SW 1271 (cell line): ENCODE measurements at places on chromosomes 13 and 19.
A peak's percentile ranks its signal among the peaks of the same experiment; 100 is the strongest.

DNA sequence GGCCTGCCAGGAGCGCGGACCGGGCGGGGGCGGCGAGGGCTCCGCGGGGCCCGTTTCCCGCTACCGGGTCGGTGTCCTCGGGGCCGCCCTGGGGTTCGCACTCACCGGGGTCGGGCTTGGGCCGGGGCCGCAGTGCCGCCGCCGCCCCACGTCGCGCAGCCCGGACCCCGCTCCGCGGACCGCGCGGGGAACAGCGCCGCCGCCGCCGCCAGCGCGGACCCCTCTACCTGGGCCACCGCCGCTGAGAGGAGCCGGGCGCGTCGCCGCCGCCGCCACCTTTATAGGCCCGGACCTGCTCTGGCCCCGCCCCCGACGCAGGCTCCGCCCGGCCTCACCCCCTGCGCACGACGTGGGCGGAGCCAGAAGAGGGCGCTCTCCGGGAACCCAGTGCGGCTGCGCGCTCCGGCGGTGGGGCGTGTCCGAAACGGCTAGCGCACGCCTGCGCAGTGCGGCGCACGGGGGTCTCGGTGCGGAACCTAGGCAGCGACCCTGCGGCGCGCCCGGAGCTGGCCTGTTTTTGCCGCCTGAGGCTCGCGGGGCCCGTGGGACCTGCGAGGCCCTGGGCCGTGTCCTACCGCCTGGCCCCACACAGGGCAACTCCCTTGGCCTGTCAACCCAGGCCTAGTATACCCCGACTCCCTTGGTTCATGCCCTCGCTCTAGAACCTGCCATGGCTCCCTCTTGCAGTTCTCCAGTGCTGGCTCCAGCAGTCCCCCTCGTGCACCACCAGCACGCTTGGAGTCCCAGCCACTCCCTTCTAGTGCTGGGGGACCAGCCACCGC lies at the start of gene MKNK2:
TSS of gene MKNK2 (minus strand) at position 254 of the 782 bp plus-strand sequence. CDS start 393 bp downstream, outside the sequence.
- peak; percentile 34 for DNase-seq

- DNase-seq = no peak
Measured at GRCh38 chr13:46871557-46871956, 25.3 kb downstream of the HTR2A start.

DNA sequence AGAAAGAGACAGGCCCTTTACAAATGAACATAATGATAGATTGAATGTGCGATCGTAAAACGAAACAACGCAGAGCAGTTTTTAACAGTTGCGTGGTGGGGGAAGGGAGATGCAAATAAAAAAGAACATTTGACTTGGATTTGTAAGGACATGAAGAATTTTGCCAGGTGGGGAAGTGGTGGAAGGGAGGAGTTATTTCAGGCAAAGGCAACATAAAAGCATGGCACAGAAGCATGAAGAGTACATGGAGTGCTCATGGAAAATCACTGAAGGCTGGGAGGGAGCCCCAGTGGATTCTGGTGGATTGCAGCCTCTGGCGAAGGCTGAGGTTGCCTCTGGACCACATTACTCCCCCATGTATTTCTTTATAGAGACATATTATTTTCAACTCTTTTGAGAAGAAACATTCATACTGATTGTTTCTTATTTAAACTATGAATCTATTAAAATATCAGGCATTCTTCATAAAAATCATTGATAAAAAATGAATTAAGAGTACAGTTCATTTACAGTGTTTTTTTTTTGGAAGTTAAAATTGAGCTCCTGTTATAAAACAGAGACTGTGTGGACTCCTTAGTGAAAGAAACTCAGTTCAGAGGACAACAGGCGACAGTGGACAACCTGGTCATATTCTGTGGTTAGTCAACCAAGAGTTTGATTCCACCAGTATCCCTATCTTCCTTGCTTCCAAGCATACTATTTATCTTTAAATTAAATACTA lies 57.5 kb downstream of the STARD13 start:
- DNase-seq = no peak

DNA sequence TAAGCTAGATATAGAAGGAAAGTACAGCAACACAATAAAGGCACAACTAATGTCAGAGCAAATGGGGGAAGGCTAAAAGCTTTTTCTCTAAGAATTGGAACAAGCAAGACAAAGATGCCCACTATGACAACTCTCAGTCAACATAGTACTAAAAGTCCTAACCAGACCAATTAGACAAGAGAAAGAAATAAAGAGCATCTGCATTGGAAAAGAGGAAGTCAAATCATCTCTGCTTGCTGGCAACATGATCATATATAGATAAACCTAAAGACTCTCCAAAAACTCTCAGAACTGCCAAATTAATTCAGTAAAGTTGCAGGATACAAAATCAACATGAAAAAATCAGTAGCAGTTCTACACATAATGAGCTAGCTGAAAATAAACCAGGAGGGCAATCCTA lies 542.0 kb downstream of the DIAPH3 start:
- DNase-seq = no peak

DNA sequence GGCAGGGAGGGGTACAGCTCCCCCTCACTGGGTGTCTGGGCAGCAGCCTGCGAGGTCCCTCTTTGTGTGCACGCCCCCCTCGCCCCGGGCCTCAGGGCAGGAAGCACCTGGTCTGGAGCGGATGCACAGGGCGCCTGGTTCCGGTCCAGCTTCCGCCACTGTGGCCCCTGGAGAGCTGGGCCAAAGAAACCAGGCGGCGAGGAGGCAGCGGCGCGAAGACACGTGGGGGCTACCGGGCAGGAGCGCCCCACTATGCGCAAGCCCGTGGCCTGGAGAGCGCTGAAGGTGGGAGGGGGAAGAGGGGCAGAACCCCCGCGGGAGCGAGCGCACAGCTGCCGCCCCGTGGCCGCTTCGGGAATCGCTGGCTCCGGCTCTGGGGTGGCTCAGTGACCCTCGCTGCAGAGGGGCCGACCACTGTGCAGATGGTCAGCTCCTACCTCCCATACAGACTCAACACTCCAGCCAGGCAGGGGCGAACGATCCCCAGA lies 1.7 kb upstream of the LYL1 start:
- DNase-seq = no peak

DNA sequence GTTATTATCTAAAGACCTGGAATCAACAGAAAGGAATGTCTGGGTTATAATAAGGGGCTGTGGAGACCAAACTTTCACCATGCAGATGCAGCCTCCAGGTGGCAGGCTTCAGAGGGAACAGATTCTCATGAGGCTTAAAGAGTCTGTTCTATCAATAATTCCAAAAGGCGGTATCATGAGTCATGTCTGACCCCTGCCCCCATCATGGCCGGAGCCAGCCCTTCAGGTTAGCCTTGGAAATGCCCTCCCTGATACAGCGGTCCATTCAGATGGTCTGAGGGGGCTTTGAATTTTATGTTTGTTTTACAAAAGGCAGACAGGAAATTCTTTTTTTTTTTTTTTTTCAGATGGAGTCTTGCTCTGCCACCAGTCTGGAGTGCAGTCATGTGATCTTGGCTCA lies 21.7 kb upstream of the LAMP1 start:
- no peak for DNase-seq

GRCh38 chr19:39498798-39499642 lies at the start of gene DLL3:
DLL3 (plus strand) TSS chr19:39498947; CDS start chr19:39498975, 28 bp downstream.
- DNase-seq = no peak
